ENCODE measurements at places on chromosomes 5 and 9.

DNA sequence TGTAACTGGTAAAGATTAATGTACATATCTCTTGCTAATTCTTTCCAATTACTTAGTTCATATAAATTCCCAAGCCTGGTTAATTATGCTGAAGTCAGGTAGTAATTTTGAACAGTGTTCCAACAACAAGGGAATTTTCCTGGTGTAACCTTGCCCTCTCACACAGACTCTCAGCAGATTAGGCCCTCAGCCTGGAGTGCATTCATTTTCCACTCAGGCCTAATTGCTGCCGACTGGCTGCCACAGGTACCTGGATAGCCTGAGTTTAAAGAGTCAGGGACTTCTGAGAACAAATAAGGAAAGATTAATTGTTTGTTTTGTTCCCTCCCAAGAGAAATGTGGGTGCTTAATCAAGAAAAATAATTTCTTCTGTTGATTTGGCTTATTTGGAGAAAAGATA lies 71.4 kb downstream of the PPIC start:
- no peak for DNase-seq

- DNase-seq, result no peak
Observed at GRCh38 chr5:119031905-119032304, 39.0 kb upstream of the DMXL1 start.

DNA sequence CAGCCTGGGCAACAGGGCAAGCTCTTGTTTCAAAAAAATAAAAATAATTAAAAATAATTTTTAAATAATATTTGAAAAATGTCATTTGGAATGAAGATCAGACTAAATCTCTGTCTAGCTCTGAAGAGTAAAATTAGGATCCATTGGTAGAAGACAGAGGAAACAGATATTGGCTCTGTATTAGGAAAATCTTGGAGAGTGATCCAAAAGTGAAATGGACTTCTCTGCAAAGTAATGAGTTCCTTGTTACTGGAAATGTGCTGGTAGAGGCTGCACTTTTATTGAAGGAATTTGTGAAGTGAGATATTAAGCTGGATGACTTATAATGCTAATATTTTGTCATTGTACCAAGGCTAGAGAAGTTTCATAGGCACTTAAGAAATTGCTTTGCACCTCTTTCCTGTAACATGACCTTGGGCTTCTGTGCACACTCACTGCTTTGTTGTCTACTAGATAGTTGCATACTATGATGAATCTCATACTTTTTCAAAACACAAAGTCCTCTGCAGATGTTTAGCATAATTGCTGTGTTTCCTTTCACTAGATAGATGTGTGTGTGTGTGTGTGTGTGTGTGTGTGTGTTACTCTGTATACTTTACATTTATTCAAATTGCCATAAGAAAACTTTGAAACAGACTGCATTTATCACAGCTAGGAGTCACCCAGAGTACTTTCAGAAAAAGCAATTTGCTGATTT lies 13.1 kb downstream of the THBS4 start:
- DNase-seq, result no peak

GRCh38 chr9:7186175-7186574 lies 428.4 kb downstream of the KDM4C start:
- no peak for DNase-seq

DNA sequence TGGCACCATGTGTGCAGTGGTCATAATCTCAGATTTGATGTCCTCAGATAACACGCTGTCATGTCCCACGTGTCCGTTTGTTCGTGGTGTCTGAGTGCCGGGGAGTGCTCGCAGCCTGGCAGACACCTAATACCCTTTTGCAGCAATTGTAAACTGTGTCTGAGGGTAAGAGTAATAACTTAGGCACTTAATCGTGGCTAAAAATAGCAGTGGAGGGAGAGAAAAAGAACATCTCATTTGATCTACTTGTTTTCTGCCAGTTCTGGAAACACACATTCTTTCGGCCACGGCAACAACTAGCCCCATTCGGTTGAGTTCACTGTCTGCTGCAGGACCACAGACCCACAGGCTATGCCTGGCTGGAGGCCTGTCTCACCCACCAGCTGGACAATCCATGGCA lies 16.5 kb downstream of the ADCY2 start:
- DNase-seq, result no peak
